H7 (cell line): ENCODE measurements at places on chromosomes 7 and 10. TPM values are rescaled to one million over a fixed set of nuclear protein-coding genes. Genes with fewer than 3 reads are reported as not detected.

The DENND10 gene
- total RNA-seq, result 77.1 and 82.6 TPM in 2 replicates

The FAM25G gene
- not detected in 2 replicates for total RNA-seq

The GNAT3 gene
- not detected in 2 replicates for total RNA-seq

The BTBD16 gene
- 0.15 and 0.42 TPM in 2 replicates for total RNA-seq

The COL26A1 gene
- 70.3 and 77.5 TPM in 2 replicates for total RNA-seq

GRCh38 chr7:107180378-107180777 is 11.6 kb downstream of the HBP1 start:
- no peak for DNase-seq

The PRPS1L1 gene
- not detected in 2 replicates for total RNA-seq

- DNase-seq, result no peak
These were observed 13.6 kb downstream of the PDLIM1 start for GRCh38 chr10:95277201-95277570.
